ENCODE measurements at places on chromosomes 7 and 10. TPM values are rescaled to one million over a fixed set of nuclear protein-coding genes. Genes with fewer than 3 reads are reported as not detected.

DNA sequence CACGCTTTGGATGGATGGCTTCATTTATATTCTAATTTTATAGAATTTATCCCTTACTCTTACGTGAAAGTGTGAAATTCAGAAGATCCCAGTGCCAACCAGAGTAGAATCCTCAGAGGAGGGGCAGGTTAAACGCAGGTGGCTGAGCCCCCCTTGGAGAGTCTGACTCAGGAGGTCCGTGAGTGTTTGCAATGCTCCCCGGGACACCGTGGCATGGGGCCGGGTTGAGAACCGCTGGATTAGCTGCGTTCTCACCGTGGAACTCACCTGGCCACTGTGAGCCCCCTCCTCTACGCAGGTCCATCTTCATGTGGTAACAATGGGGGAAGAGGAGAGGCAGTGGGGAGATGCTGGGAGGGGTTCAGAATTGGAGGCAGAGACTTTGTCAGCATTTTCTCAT is 638.0 kb upstream of the MKI67 start:
- no peak for DNase-seq

GRCh38 chr10:122515022-122515424 is 45.5 kb upstream of the DMBT1 start:
- DNase-seq, result no peak

DNA sequence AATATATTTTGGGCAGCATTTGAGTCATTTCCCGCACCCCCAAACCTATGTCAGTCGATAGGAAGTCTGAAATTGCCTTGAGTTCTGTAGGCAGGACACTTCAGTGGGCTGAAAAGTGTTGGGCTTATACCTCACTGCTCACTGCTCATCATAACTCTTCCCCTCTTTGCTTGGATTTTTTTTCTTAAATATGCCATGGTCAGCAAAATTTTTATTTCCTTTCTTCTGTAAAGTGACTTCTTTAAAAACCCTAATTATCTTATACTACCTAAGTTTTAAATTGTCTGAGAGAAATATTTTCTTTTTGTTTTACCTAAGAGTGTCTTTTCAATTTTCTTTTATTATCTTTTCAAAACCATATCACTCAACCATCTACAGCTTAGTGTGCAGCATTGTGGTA is 129.2 kb downstream of the KIF20B start:
- no peak for DNase-seq

GRCh38 chr10:62578916-62579315 is 204.7 kb downstream of the ZNF365 start:
- DNase-seq, result no peak

DNA sequence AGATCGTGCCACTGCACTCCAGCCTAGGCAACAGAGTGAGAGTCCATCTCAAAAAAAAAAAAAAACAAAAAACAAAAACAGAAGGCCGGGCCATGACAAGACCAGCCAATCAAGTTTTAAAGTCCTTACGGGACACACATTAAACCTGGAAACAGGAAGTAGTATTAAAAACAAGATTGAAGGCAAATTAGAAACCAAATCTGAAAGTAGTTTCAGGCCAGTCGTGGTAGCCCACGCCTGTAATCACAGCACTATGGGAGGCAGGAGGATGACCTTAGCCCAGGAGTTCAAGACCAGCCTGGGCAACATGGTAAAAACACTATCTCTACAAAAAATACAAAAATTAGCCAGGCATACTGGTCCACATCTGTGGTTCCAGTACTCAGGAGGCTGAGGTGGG is 18.1 kb downstream of the PSAP start:
- no peak for DNase-seq

DNA sequence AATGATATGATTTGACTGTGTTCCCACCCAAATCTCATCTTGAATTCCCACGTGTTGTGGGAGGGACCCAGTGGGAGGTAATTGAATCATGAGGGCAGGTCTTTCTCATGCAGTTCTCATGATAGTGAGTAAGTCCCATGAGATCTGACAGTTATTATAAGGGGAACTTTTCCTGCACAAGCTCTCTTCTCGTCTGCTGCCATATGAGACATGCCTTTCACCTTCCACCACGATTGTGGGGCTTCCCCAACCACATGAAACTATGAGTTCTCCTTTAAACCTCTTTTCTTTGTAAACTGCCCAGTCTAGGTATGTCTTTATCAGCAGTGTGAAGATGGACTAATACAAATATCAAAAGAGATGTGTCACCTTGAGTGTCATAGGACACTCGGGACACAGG is 502.7 kb upstream of the PODXL start:
- no peak for DNase-seq

GRCh38 chr10:113802997-113803396 is 50.9 kb downstream of the DCLRE1A start:
- no peak for DNase-seq

GRCh38 chr7:1961701-1962276 is 271.0 kb downstream of the MAD1L1 start:
- DNase-seq, result peak; percentile 85

DNA sequence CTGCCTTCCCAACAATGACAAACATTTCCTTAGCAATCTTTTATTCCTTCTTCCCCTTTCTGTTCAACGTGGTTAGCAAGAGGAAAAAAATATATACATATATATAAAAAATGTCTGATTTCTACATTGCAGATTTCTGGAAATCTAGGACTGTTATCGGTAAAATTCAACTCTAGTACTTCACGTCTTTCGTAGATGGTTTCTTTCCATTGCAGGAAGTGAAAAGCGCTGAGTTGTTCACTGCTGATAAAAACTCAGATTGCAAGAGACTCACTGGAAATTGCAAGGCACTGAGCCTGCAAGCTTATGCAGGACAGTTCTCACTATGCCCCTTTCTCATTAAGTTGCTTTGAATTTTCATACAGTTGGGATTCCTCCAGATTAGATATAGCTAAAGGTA is 23.9 kb downstream of the KIN start:
- no peak for DNase-seq

DNA sequence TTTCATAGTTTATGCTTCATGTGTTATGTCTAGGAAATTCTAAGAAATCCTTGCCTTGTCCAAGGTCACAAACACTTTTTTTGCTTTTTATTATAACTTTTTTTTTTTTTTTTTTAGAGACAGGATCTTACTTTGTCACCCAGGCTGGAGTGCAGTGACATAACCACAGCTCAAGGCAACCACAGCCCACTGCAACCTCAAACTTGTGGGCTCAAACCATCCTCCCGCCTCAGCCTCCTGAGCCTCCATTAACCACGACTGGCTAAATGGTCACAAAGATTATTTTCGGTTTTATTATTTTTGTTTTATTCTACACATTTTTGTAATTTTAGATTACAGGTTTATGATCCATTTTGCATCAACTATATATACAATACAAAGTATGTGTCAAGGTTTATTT is 7.1 kb upstream of the FAM204A start:
- no peak for DNase-seq

GRCh38 chr7:2272031-2272430 is 30.0 kb downstream of the NUDT1 start:
- no peak for DNase-seq

Gene POU6F2
- total RNA-seq, result not detected

Gene CPXM2
- total RNA-seq, result not detected

Gene VIM
- total RNA-seq, result 9,150 TPM

Gene CLRN3
- total RNA-seq, result not detected

Gene NUTM2E
- total RNA-seq, result 0.24 TPM

Gene IFT22
- 27.3 TPM for total RNA-seq

Gene SEC23IP
- total RNA-seq, result 77.3 TPM
